NCI-H1092 (cell line): ENCODE measurements at places on chromosomes 3 and 15.
A peak's percentile ranks its signal among the peaks of the same experiment; 100 is the strongest.

GRCh38 chr3:127377801-127378655 is 90.2 kb upstream of the PRR20G start:
- DNase-seq, result no peak

DNA sequence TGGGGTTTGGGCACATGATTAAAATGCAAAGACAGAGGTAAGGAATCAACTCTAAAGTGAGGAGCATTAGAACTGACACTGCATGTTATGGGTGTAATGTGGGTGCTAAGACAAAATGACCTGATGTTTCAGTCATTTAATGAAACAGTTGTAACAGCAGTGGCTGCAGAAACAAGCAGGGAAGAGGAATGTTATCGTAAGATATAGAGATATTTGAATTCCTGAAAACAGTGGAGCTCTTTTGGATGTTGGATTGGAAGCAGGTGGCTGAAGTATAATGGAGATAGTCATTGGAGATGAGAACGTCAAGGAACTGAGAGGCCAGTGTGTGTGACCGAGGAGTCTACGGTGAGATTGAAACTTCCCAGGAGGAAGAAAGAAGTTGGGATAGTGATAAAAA is 1065.2 kb downstream of the ZPLD1 start:
- DNase-seq, result no peak

DNA sequence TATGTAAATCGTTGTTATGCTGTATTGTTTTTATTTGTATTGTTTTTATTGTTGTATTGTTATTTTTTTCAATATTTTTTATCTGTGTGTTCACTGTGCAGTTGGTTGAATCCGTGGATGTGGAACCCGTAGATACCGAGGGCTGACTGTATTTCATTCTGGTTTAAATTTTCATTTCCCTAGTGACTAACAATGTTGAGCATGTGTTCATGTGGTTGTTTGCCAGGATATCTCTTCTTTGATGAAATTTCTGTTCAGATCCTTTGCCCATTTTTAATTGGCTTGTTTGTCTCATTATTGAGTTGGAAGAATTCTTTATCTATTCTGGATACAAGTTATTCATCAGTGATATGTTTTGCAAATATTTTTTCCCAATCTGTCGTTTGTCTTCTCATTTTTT is 29.7 kb downstream of the STOML1 start:
- DNase-seq, result no peak

DNA sequence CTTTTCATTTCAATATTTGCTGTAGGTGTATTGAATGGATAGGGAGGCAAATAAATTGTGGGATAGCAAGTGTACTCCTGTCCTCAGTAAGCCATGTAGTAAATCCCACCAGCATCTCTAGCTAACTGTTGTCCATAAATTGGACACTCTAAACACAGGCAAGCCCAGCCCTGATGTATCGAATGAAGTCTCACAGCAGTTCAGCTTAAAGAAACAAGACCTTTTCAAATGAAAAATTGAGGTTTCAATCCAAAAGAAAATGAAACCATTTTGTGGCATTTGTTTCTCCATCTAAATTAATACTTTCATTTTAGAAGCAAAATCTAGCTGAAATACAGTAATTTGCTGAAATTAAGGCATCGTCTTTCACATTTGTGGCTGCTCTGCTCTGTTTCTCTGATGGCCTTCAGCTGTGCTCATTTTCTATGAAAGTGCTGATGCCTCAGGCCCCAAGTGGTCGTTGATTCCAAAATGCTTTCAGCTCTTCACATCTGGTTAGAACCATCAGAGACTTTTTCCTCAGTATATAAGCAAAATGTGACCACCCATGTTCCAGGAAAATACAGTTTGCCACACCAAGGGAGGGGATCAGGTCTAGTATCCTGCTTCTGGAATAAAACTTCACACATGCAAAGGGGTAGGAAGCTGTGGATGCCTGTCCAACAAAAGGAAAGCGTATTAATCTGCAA is 245.0 kb downstream of the ZMAT3 start:
- DNase-seq, result no peak

GRCh38 chr3:169389925-169390253 is 273.6 kb downstream of the MECOM start:
- no peak for DNase-seq

DNA sequence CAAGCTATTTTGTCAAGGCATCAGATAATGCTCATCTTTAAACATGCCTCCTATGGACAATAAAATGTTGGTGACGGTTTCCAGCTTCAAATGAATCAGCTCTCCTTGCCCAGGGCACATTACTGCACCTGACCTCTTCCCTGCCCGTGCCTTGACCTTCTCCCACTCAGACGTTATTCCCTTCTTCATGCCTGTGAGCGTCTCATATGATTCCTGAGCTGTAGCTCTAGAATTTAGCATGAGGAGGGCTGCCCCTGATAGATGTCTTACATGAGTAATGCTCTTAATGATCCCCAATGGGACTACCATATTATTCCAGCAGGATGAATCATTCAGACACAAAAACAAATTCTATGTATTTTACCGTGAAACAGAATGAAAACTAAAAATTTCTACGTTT is 762.7 kb downstream of the ROBO1 start:
- no peak for DNase-seq

- no peak for DNase-seq
Observed at GRCh38 chr3:37739579-37740290, 121.9 kb upstream of the CTDSPL start.

DNA sequence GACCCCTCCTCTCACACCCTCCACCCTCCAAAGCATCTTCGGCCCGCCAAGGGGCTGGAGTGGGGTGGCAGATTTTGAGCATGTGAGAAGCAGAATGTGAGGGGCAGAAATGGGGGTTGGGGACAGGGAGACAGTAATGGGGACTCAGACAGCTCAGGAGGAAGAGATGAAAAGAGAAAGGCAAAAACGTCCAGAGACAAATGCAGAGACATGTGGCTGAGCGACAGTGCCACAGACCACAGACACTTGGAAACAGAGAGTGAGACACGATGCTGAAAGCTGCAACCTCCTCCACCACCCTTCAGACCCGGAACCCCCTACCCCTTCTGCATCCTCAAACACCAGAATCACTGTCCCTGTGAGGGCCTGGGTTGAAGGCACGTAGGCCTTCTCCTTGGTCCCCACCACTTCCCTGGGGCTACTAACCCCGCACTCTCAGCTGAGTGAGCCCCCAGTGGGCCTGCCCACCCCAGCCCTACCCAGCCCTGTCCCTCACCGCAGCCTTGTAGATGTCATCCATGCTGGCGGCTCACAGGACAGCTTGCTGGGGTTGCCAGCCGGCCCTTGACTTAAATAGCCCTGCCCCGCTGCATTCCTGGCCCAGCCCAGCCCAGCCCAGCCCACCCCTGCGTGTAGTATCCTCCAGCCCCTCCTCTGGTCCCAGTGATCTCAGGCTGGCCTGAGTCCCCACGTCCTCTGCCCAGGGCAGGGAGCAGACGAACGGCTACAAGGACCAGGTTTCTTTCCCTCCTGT is at the start of gene TNNC1:
Gene TNNC1 (minus strand): TSS at position 546 of the 754 bp plus-strand sequence. CDS start 26 bp downstream, at position 520.
- no peak for DNase-seq

GRCh38 chr3:74564560-74564959 is 49.9 kb downstream of the CNTN3 start:
- DNase-seq, result no peak

DNA sequence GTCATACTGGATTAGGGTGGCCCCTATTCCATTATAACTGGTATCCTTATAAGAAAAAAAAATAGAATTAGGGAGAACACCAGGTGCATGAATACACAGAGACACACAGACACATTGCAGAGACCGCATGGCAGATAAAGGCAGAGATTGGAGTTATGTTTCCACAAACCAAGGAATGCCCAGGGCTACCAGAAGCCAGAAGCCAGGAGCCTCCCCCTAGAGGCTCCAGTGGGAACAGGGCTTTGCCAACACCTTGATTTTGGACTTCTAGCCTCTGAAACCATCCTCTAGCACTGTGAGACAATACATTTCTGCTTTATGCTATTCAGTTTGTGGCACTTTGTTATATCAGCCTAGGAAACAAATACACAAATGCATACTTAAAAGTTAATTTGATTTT is 10.4 kb downstream of the GOLM2 start:
- DNase-seq, result no peak

DNA sequence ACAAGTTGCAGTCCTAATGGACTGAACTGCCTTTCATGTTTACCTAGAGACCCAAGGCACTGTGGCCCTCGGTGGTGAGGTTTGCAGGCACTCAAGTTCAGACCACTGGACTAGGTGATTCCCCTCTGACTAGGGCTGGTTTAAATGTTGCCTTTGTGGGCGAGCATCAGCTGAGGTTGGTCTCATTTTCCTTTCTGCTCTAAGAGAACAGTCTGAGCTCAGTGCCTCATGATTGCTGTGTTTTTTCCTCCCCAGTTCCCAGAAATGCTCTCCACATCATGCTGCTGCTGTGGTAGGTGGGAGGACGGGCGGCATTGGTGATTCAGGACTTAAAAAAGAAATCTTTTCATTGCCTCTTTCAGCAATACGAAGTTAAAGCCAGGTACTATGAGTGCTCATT is 237.2 kb downstream of the MBNL1 start:
- DNase-seq, result no peak

- DNase-seq, result no peak
Observed at GRCh38 chr3:44654039-44654438, 5.5 kb downstream of the ZNF35 start.

DNA sequence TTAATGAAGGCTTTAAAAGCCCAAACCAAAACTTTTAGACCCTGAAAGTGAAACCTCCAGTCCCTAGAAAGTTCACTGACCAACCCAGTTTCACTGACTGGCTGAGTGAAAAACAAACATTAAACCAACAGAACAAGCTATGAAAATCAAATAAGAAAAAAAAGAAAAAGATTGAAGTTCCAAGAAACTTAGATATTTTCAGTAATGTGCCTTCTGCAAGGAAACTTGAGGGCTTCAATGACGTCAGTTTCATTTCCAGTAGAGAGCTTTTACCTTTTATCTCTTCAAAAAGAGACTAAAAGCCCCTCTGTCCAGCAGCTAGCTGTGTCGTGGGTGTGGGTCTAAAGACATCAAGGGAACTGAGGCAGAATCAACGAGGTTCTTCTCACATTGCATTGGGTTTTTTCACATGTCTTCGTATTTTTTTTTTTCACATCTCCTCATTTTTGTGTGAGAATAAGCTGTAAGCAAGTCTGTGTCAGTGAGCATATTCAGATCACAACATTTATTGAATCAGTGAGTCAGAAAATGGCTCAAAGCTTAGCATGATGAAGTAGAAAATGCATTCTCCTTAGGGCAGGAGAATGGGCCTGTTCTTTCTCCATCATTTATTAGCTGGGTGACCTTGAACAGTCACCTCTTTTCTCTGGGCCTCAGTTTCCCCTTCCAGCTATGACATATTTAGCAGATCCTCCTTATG is 54.8 kb upstream of the BCL6 start:
- no peak for DNase-seq

DNA sequence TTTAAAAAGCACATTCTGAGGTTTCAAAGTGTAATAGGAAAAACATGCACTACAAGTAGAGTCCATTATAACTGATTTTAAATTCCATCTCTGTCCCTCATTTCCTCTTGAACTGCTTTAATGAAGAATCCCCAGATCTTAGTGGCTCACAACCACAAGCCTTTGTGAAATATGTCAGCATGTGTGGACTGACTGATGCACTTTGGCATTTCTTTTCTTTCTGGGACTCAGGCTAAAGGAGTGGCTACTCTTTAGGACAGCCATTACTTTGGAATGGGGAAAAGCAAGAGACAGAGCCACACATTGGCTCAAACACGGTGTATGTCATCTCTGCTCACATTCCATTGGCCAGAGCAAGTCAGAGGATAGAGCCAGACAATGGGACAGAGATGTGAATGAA is 139.6 kb downstream of the GRM7 start:
- no peak for DNase-seq

- DNase-seq, result no peak
Observed at GRCh38 chr3:189710620-189711402, 79.6 kb downstream of the TP63 start.

DNA sequence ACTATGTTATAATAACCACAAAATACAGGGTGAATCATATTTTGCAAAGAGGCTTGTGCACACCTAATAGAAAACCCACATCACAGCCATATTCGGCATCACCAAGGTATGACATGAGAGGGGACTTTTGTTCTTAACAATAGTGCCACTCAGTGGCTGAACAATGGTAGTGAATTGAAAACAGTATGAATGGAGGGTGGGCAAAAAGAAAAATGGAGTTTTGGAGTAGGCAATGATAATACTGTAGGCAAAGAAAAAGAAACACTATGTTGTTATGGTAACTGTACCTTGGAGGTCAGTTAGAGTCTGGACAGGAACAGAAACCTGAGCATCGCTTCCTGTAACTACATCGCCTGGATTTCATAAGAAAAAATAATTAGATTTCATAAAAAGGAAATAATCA is 348.6 kb downstream of the PLCL2 start:
- peak; percentile 13 for DNase-seq

DNA sequence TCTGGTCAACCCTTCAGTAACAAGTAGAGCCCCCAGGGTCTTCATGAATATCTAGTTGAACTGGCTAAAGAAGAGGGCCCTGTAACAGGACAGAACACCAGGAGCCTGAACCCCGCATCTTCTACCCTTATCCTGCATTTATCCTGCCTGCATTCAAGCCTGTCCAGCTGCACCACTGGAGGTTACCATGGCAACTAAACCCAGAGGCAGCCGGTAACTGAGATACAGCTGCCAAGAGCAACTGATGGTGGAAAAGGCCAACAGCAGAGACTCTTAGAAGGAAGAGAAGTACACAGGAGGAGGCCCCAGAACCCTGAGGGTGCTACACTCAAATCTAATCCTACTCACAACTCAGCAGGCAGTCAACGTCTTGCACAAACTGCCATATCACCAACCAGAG is 3.7 kb upstream of the PRKAR2A start:
- no peak for DNase-seq

- no peak for DNase-seq
Observed at GRCh38 chr3:99240700-99241099, 339.2 kb upstream of the DCBLD2 start.

DNA sequence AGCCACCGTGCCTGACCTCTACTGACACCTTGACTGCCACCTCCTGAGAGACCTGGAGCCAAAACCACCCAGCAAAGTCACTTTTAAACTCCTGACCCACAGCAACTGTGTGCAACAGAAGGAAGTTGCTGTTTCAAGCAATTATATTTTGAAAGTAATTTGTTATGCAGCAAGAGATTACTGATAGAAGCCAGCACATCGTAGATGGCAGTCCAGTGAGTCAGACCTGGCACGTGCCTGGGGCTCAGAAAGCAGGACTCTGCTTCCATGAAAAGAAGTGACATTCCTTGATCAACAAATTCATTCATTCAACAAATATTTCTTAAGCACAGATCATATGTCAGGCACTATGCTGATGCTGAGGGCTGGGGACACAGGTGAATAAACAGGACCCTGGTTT is 5.7 kb upstream of the CSPG4 start:
- DNase-seq, result no peak

- DNase-seq, result no peak
Observed at GRCh38 chr15:69980341-69981059, 117.2 kb downstream of the TLE3 start.

DNA sequence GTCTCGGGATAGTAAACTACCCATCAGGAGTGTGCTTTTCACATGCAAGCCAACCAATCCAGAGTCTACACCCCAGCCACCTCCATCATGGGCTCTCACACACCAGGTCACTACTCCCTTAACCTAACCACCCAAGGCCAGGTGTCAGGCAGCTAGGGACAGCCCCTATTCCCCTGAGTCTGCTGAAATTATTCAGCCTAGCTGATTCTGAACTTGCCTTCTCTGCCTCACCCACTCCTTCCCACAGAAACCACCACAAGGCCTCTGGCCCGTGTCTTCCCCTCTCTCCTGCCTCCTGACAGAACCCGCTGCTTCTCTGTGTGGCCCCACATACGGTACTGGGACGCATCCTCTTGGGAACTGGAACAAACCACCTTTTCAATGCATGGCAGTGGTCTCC is 82.1 kb downstream of the PCSK6 start:
- no peak for DNase-seq

- no peak for DNase-seq
Observed at GRCh38 chr15:91919014-91919534, 65.6 kb downstream of the SLCO3A1 start.
